A549 treated with CORT108297 at 1 μM for 4 hours (cell line): ENCODE measurements at places on chromosomes 16 and 17. TPM values are rescaled to one million over a fixed set of nuclear protein-coding genes. Genes with fewer than 3 reads are reported as not detected.

FN3K gene
- total RNA-seq: 6.7 to 8.2 TPM (median 7.9 TPM) in 5 replicates

RFFL gene
- 43.4 to 55.8 TPM (median 50.1 TPM) in 5 replicates for total RNA-seq

STX1B gene
- 1.5 to 1.9 TPM (median 1.7 TPM) in 5 replicates for total RNA-seq

NPTX1 gene
- total RNA-seq: 78.5 to 156 TPM (median 115 TPM) in 5 replicates
